Stimulated activated CD8-positive, alpha-beta memory T cell treated with anti-CD3 and anti-CD28 coated beads, Interleukin-15, amount 100 ng/mL, for 48 hours (primary cell): ENCODE measurements at places on chromosomes 11 and 22.

GRCh38 chr11:16261836-16262644, 94.3 kb downstream of the SOX6 start:
- DNase-seq = no peak

DNA sequence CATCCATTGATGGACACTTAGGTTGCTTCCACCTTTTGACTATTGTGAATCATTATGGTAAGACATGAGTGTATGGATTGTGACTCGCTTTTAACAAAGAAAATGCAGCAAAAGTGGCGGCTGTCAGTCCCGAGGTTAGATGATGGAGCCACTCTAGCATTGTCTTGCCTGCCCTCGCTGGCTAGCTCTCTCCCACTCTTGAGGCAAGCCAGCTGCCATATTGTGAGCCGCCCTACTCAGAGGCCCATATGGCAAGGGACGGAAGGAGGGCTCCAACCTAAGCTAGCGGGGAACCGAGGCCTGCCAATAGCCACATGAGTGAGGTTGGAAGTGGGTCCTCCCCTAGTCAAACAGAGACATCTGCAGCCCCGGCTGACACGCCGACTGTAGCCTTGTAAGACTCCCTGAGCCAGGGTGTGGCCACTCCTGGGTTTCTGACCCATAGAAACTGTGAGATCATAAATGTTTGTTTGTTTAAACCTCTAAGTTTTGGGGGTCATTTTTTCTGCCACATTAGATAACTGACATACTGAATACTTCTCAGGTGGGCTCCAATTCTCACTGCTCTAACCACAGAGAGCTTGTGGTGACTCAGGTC, 160.2 kb downstream of the LDLRAD3 start:
- DNase-seq = no peak

- no peak for DNase-seq
These were observed 223.2 kb downstream of the BLID start for GRCh38 chr11:121892863-121893262.

DNA sequence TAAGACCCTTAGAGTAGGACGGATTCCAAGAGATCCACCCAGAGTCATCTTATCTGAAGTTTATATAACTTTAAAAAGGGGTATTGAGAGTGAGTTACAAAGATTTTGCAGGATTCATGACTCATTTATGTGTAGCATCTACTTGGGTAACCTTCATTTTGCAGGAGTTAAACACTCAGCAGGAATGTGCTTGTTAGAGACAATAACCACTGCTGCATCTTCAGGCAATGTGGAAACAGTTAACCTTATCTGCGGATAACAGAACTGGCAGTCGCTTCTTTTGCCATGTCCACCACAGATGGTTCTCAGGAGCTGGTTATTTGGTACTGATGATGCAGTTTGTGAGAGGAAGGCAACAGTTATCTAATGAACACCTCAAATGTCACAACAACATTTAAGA, 417.9 kb upstream of the DDI1 start:
- no peak for DNase-seq

DNA sequence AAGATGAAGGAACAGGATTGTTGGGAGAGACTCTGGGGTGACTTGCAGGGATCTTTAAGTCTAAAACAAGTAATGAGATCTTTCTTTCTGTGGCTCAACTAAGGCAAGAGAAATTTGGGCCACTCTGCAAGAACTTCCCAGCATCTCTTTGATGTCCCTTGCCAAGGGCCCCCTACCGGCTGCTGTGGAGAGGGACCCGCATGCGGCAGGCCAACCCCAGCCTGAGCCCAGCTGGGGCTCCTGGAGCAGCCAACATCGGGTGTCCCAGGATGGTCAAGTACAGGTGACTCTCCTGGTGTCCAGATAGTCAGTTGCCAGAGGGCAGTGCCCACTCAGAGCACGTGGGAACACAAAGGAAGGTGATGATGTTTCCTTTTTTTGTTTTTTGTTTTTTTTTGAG, 363.2 kb downstream of the TBC1D22A start:
- no peak for DNase-seq

DNA sequence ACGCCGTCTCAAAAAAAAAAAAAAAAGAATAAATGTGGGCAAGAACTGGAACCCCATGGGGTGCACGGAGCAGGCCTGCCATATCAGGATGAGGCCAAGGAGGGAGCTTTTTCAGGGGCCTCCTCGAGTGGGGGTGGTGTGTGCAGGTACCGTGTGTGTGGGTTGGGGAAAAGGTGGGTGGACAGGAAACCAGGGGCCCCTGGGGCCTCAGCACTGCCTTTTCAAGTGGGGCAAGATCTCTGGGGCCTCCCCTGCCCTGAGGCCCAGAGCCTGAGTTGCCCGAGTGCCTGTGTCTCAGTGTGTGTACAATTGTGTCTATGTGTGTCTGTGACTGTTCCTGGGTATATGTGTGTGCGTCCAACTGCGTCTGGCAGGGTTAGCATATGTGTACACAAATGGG, 23.8 kb downstream of the TEF start:
- DNase-seq = peak; percentile 43

DNA sequence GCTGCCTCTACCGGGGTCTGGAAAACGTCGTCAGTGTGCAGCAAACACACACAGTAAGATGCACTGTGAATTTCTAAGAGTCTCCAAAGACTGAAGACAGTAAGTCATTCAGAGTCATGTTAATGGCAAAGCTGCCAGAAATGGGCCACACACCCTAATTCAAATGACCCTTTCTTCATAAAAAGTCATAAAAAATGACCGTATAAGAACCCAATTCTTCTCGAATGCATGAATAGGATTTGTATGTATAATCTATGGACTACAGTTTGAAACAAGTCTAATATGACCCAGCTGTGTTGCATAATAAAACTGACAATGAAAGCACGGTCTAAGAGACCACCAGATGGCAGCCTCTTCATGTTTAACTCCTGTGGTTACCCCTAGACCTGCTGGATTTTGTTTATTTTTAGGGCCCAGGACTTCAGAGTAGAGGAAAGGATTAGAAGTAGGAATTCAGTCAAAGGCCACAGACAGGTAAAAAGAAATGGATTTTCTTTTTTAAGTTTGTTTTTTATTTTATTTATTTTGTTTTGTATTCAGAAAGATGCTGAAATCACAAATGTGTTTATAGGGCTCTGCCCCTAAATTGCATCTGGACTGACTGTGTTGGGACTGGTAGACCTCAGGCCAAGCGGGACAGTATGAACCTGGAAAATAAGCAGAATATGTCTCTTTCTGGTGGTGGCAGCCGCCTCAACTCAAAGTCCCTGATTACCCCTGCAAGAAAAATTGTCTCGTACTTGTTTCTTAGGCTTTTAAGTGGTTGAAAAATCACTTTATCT, 32.1 kb upstream of the SLC5A12 start:
- no peak for DNase-seq

DNA sequence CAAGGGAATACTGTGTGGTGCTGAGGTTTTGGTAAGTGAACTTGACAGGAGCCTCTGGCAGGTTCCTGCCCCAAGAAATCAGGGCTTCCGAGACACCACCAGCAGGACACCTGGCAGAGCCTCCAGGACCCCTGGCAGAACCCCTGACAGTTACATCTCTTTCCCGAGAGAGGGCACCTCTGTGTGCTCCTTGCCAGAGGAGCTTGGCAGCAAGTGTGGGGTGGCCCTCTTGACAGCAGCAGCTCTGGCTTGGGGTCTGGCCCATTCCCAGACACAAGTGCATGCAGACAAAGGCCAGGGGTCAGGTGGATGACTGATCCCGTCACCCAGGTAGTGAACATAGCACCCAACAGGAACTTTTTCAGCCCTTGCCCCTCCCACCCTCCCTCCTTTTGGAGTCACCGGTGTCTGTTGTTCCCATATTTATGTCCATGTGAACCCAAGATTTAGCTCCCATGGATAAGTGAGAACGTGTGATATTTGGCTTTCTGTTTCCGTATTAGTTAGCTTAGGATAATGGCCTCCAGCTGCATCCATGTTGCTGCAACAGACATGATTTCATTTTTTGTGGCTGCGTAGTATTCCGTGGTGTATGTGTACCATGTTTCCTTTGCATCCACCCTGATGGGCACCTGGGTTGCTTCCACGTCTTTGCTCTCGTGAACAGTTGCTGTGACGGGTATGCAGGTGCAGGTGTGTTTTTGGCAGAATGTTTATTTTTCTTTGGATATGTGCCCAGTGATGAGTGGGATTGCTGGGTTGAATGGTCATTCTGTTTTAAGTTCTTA, 21.2 kb upstream of the OSBPL5 start:
- no peak for DNase-seq

GRCh38 chr11:76455331-76455730, 10.5 kb downstream of the EMSY start:
- no peak for DNase-seq

DNA sequence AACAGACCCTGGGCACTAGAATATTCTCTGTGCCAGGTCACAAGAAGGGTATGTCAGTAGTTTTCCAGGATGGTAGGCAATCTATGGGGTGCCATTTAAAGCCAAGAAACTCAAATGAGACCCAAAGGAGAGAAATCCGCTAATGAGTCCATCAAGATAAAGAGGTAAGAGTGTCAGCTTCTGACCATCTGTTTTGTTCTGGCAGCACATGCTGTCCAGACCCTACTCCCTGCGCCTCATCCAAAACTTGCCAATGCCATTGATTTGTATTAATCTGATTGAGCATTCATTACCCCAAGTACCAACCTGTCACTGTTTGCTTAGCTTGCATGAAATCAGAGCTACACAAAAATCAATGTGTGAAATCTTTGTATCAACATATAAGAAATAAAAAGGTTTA, 229.0 kb downstream of the BLID start:
- DNase-seq = no peak

- no peak for DNase-seq
These were observed 14.5 kb upstream of the MRTFA start for GRCh38 chr22:40651057-40651456.

DNA sequence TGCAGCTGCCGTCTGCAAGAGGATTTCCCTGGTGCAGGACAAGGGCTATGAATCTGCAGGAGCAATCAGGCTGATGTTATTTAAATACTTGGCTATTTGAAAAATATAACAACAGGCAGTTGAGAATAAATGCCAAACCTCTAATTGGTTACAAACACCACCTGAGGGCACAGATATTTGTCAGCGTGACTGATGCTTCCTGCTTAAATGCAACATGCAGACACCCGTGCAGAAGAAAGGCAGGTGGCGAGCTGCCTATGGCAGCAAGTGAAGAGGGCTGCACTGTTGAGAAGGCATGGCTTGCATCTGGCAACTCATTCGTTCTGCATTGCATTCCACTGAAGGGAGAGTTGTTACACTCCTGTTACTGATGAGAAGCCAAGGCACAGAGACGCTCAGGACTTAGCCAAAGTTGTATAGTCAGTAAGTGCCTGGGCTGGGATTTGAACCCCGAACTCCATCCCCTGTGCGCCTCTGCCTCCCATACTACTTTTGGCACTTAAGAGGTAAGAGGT, 350.6 kb downstream of the TENM4 start:
- no peak for DNase-seq

DNA sequence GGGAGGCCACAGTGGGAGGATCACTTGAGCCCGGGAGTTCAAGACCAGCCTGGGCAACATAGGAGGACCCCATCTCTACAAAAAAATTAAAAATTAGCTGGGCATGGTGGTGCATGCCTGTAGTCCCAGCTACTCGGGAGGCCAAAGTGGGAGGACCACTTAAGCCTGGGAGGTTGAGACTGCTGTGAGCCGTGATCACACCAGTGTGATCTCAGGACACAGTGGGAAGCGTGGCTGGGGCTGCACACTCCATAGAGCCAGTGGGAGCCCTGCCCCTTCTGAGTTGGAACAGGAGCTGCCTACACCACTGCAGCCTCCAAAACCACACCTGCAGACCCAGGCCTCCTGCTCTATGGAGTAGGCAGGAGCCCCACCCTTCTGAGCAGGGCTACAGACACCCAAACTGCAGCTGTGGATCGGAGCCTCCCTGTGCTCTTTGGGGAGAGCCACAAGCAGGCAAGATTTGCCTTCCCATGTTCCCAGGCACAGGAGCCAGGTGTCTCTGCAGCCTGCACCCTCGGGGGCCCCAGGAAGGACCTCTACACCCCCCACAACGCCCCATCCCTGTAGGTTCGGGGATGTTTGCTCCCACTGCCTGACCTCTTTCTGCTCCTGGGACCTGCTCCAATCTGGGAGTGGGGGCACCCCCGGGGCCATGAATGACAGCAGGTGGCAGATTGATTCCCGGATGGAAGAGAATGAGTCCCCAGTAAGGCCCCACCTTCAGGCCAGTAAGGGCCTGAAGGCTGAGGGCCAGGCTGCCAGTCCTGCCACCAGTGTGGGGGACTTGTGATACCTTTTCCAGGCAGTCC, 245.4 kb downstream of the BUD13 start:
- DNase-seq = no peak

GRCh38 chr11:43920598-43921419, 21.6 kb upstream of the C11orf96 start:
- no peak for DNase-seq

GRCh38 chr22:40263191-40263590, 83.1 kb upstream of the ADSL start:
- DNase-seq = no peak

- DNase-seq = no peak
These were observed 9.8 kb downstream of the RPL27A start for GRCh38 chr11:8692417-8692816.

DNA sequence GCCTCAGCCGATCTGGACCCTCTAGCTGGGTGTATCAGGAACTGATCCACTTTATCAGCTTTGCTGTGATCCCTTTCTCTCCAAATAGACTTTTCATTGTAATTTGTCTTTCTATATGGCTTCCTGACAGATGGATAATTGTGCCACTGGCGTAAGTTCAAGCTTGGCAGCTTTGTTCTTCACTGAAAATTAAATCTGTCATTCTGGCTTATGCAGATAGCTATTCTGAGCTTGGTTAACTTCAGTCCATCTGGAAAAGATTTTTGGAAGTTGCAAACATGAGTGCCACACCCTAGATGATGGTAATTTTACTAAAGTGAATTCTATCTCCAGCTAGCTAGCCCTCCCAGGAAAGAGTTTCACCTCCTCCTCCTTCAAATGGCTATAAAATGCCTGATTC, 8.1 kb downstream of the OR5A2 start:
- no peak for DNase-seq

- peak; percentile 40 for DNase-seq
These were observed 1.2 kb downstream of the TSPO start for GRCh38 chr22:43152357-43153071.

DNA sequence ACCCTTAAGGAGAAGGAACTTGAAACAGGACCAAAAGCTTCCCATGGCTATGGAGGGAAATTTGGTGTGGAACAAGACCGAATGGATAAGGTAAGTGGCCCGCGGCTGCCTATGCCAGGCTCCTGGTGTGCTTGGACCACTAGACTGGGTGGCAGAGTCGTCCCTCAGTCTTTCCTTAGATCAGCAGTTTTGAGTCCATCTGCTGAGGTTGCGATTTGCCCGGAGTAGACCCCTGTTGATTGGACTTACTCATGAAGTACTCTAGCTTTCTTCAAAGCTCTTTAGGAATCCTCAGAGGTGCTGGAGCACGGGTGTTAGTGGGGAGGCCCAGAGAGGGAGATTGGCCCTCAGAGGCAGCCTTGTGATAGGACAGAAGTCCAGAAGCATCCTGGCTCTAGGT, 11.5 kb downstream of the CTTN start:
- no peak for DNase-seq

- DNase-seq = no peak
These were observed 18.8 kb upstream of the TSPAN18 start for GRCh38 chr11:44708009-44708408.
